CD8-positive, alpha-beta T cell (primary cell): ENCODE measurements at places on chromosomes 12 and 14.

DNA sequence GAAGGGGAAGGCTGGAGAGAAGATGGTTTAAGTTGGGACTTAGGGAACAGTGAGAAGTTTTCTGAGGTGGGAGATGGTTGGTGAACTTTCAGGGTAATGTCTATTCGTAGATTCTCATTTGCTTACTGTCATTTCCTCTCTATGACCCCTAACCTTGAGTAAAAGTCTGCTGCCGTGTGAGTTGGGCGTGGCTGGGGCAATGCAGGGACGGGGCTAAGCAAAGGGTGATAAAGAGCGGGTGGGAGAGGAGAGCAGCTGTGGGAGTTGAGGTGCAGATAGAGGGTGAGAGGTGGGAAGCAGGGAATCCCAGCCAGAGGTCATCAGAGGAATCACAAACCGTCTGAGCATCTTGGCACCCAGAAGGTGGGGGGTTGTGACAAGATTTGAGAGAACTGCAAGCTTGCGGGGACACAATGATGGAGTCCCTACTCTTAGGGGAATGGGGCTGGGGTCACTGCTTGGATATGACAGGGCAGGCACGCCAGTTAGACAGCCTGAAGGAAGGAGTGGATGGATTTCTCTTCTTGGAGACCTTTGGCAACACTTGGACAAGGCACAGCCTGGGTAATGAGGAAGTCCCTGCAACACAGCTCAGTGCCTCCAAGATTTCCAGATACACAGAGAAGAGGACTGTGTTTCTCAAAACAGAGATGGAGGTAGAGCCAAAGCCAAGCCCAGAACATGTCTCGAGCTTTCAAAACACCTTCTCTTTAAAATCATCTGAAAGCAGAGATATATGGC is 45.9 kb upstream of the CTDSP2 start:
- DNase-seq, result no peak

DNA sequence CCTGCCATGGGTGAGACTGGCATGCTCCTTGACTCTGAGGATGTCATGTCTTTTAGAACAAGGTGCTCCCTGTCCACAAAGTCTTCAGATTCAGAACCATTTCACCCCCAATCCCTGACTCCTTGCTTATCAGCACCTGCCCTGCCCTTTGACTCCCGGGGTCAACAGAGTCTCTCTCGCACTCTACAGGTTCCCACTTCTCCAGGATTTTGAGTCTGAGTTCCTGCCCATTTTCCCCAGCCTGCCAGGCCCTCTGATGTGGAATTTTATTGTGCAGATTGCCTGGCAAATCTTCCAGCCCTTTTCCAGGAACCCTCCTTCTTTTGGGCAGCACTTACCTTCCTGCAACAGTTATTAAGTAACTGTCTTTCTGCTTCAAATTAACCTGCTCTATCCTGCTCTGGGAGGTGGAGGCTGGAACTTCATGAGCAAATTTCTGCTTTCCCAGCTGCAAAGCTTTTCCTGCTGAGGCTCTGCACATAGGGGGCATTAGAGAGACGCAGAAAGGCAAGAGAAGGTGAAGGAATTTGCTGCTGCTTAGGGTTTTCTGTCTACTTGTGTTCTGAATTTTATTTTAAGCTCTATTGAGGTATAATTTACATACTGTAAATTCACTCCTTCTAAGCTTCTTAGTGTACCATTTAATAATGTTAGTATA is 259.1 kb downstream of the PCNX1 start:
- no peak for DNase-seq

- no peak for DNase-seq
Measured at GRCh38 chr12:25107920-25108319, 87.0 kb downstream of the DNAI7 start.

DNA sequence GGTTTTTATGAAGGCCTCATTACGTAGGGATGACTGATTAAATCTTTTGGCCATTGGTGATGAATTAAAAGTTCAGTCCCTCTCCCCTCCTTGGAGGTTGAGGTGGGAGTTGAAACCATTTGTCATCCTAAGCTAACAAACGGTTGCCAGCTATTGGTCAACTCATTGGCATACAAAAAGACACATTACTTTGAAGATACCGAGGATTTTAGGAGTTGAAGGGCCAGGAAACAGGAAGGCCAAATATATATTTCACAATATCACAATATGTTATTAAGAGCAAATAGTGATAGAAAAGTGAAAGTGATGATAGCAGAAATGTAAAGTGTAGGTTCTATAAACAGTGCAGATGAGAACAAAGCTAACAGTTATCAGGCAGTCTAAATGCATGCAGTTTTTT is 24.4 kb downstream of the RCOR1 start:
- no peak for DNase-seq

- DNase-seq, result no peak
Measured at GRCh38 chr14:70317969-70318634, 41.4 kb downstream of the COX16 start.

GRCh38 chr12:3117144-3117581 is 40.0 kb downstream of the TSPAN9 start:
- DNase-seq, result no peak

DNA sequence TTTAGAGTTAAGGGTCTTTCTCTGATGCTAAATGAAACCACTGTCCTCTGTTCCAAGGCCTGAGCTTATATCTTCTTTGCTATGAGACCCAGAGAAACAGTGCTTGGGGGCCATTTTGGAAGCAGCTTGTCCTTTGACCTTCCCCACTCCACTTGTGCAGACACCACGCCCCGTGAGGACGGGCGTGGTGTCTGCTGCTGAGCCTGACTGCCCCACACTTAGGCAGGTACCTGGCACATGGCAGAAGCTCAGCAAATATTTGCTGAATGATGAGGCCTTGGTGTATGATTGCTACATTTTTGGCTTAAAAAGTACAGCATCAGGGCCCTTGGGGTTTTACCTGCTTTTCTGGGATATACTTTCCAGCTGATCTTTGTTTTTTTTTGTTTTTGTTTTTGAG is 69.9 kb downstream of the RASSF3 start:
- no peak for DNase-seq

DNA sequence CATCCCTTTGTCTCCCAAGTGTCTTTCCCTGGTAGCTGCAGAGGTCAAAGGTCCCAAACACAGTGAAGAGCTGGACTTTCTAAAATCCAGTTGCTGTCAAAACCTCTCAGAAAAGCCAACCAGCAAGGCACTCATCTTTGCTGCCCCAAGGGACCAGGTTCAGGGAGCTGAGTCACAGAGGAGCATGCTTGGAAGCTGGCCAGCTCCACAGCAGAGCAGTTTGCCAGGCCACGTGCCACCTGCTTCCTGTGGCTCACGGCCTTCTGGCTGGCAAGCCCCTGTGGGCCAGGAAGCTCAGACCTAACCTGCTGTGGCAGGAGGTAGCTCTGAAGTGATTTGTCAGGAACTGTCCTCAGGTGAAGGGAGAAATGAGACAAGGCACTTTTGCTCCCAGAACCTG is 3.6 kb downstream of the ISCU start:
- peak; percentile 78 for DNase-seq

- DNase-seq, result no peak
Measured at GRCh38 chr14:65072256-65072655, 30.1 kb downstream of the MAX start.

DNA sequence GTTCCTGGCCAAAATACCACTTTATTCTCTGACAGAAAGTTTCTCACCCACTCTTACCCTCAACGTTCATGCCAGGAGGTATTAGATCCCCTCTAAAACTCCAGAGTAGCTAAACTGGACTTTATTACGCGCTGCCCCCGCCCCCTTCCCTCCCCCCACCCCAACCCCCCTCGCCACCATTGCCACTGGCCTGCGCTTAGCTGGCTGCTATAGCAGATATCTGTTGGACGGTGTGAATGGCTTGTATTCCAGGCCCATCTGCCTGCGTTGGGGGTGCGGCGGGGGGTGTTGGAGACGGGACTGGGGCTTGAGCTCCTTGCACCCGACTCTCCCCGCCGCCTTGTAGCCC is 564 bp upstream of the THTPA start:
- DNase-seq, result no peak

DNA sequence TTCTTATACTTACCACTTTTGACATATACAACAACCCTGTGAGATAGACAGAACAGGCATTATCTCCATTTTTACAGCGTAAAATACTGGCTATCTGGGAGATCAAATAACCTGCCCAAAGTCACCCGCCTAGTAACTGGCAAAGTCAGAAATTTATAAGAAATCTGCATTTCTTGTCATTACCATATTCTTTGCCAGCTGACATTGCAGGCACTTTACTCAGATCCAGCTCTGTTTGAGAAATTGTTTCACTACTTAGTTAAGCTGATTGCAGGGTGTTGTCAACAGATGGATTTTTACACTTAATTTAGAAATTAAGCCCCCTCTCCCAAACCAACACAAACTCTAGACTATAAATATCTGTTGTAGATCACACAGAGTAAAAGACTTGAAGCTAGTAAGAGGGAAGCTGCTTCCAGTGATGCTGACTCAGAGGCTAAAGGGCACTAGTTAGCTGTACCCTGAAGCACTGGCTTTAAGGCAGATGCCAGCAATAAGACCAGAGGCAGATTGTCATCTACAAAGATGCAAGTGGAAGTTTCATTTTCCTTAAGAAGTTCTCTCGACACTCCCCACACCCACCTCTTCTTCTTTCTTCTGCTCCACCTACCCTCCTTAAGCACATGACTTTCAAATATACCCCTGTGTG is 153.1 kb downstream of the ANO6 start:
- DNase-seq, result no peak

GRCh38 chr12:112170376-112170775 is 45.0 kb downstream of the TRAFD1 start:
- DNase-seq, result peak; percentile 15

GRCh38 chr12:15863372-15863771 is 18.8 kb upstream of the STRAP start:
- DNase-seq, result no peak

GRCh38 chr14:43903209-43903608 is 603.9 kb downstream of the FSCB start:
- no peak for DNase-seq

GRCh38 chr12:3042394-3042793 is 34.8 kb upstream of the TSPAN9 start:
- no peak for DNase-seq

GRCh38 chr12:93612776-93613175 is 40.3 kb downstream of the SOCS2 start:
- no peak for DNase-seq

- no peak for DNase-seq
Measured at GRCh38 chr12:54239620-54240019, 40.3 kb downstream of the CBX5 start.

GRCh38 chr14:52299692-52300278 is 14.3 kb upstream of the PTGER2 start:
- no peak for DNase-seq

- DNase-seq, result no peak
Measured at GRCh38 chr12:67019070-67019469, 250.1 kb upstream of the CAND1 start.

- DNase-seq, result no peak
Measured at GRCh38 chr14:56147986-56148901, 30.0 kb downstream of the PELI2 start.

GRCh38 chr14:72649603-72650227 is 244.2 kb downstream of the DPF3 start:
- DNase-seq, result no peak

DNA sequence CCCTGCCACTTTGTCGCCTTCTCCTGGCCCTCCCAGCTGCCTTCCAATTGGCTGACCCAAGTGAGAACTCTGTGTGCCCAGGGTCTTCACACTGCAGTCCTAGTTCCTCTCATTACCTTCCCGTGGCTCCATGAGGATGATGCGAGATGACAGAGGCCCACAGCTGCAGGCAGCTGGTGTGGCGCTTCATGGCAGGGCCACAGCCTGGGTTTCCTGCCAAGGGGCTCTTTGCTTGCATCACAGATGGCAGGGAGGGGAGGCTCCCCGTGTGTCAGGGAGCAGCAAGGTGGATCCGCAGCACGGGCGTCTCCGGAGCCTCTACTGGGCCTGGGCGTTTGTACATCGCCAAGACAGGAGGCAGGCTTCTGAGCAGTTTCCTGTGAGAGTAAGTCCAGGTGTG is 28.9 kb downstream of the DEGS2 start:
- no peak for DNase-seq

GRCh38 chr12:132476038-132476414 is 13.9 kb upstream of the FBRSL1 start:
- DNase-seq, result no peak

GRCh38 chr12:115584156-115584555 is 693.3 kb downstream of the MED13L start:
- no peak for DNase-seq

DNA sequence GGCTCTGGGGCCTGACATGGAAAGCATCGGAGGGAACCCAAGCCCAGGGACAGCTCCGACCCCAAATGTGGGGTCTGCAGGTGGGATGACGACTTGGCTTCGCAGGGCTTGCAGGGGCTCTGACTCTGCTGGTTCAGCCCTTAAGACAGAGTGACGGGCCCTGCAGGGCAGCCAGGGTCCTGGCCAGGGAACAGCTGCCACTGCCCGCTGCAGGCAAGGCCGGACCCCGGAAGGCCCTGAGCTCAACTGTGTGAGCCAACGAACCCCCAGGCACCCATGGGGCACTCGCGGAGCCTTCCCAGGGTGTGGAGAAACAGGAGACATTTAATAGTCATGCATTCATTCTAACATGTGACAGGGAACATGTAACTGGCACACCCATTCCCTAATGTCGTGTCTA is 120.7 kb downstream of the PIWIL1 start:
- DNase-seq, result no peak

DNA sequence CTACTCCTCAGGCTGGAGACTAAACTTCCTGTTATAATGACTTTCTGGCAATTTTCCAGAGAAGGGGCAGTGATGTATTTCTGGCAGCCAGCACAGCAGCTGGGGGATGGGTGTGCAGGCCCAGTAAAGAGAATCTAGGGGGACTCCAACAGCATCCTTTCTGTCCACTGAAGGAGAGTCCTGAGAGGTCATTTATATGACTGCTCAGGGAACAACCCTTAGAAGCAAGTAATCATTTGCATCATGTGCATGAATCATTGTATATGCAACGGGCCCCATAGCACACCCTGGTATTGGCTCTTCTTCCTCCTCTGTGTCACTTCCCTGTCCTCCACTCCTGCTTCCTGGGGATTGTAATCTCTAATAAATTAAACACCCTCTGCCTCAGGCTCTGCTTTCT is 493.8 kb downstream of the RPS29 start:
- DNase-seq, result no peak

- DNase-seq, result no peak
Measured at GRCh38 chr14:103705504-103706284, 9.6 kb downstream of the XRCC3 start.

DNA sequence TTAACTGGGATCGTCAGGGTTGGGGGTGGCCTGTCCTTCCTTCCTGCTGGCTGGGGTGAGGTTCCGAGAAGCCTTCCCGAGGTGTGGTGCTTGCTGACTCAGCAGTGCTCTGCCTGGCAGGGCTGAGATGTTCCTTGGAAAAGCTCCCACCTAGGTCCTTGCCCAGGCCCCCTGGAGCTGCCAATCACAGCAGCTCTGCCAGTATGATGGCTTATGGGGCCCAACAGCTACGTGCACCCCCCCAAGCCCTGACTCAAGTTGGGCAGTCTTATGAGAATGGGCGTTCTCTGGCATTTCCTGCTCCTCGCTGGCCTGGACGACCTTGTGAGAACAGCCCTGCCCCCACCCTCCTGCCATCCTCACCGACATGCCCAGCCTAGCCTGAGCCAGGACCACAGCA is 292.2 kb upstream of the CRY1 start:
- no peak for DNase-seq

- peak; percentile 68 for DNase-seq
Measured at GRCh38 chr12:121792607-121793439, 665 bp downstream of the RHOF start.
